HuH-7 (cell line): ENCODE measurements at places on chromosomes 7 and 10.

GRCh38 chr10:90779548-90779947 is 78.3 kb downstream of the HTR7 start:
- no peak for DNase-seq

- no peak for DNase-seq
These were observed 5.8 kb downstream of the FBH1 start for GRCh38 chr10:5895804-5896203.

- DNase-seq = no peak
These were observed 31.1 kb downstream of the LMTK2 start for GRCh38 chr7:98137826-98138151.

DNA sequence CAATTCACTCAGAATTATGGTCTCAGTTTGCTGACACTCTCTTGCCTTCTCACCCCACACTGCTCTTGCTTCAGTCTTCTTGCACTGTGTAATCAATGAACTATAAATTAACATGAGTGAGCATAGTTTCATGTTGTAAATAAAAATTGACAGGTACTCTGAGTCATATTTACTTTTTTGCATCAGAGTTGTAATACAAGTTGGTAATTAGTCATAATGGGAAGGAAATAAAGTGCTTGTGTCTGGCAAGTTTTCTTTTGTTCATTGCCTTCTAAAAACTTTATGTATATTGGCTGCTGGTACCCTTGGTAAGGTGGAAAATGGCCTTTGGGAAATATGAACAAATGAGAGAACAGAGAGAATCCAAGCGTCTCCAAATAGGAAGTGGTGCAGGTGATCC is 169.3 kb upstream of the MAGI2 start:
- DNase-seq = no peak

DNA sequence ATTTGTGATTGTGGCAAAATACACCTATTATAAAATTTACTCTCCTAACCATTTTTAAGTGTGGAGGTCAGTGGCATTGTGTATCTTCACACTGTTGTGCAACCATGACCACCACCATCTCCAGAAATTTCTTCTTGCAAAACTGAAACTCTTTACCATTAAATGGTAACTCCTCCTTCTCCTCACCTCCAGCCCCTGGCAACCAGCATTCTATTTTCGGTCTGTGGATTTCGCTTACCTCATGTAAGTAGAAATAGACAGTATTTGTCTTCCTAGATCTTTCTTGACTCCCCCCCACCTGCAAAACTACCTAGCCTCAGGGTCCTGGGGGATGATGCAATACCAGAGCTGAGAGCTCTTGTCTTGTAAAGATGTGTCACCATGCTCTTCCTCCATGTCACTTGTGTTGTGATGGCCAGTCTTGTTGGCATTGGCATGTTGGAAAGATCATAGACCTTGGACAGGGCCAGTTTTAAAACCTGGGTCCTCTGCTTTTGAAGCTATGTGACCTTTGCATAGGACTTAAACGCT is 71.1 kb upstream of the EMX2 start:
- DNase-seq = no peak
